ENCODE measurements at places on chromosomes 16 and 17. TPM values are rescaled to one million over a fixed set of nuclear protein-coding genes. Genes with fewer than 3 reads are reported as not detected.

Gene CLDN6
- not detected for total RNA-seq

- H3K27ac ChIP-seq, result peak overlapping the region; percentile 60
- peaks cover 4% of the 10 kb centered on the region for H3K4me1 ChIP-seq
- H3K27me3 ChIP-seq, result peaks cover 61% of the 10 kb centered on the region
- no peak for DNase-seq
- H3K4me3 ChIP-seq, result no peak overlapping the region
- H3K36me3 ChIP-seq, result no peaks in the 10 kb centered on the region
These were observed 199.4 kb upstream of the RPL38 start for GRCh38 chr17:74004056-74004455.

DNA sequence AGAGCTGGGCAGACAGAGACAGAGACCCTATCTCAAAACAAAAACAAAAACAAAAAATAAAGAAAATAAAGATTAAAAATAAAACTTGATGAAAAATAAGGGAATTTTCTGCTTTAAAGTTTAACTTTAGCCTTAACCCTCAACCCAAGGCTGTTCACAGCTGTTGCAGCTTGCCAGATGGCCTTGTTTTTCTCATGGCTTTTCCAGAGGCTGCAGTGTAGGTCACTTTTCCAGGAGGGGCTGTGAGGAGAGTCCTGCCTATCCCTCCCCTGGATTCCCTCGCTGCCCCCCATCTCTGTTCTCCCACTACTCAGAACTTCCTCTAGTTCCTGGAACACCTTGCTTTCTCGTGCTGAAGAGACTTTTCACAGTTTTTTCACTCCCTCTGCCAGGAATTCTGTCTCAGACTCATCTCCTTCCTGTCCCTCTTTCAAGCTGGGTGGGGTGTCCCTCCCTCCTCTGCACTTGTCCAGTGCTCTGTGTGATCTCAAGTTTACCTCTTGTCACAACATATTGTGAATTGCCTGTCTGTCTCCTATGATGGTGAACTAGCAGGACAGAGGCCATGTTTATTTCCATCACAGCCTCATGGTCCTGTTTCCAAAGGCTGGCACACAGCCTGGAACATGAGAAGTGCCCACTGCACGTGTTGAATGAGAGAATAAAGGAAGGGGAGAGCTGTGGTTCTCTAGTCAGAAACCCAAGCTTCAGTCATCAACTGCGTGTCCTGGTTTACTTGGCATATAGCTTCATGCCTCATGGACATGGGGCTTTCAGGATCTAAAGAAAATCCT is 69.9 kb upstream of the MSI2 start:
- peaks cover 7% of the 10 kb centered on the region for H3K27me3 ChIP-seq
- no peak for DNase-seq
- no peak overlapping the region for H3K4me3 ChIP-seq
- no peak overlapping the region for H3K27ac ChIP-seq

- H3K4me1 ChIP-seq, result peaks cover 59% of the 10 kb centered on the region
- no peak for DNase-seq
- H3K27ac ChIP-seq, result peak overlapping the region; percentile 99
These were observed 2.9 kb upstream of the YPEL2 start for GRCh38 chr17:59328601-59329000.

GRCh38 chr16:65621640-65622039 is 499.8 kb upstream of the CDH11 start:
- DNase-seq, result no peak
- H3K27me3 ChIP-seq, result peaks cover 8% of the 10 kb centered on the region
- no peak overlapping the region for H3K27ac ChIP-seq
- no peaks in the 10 kb centered on the region for H3K36me3 ChIP-seq
- no peaks in the 10 kb centered on the region for H3K4me1 ChIP-seq

Gene ODF4
- not detected for total RNA-seq

- no peak overlapping the region for H3K4me3 ChIP-seq
- H3K27me3 ChIP-seq, result no peaks in the 10 kb centered on the region
- DNase-seq, result no peak
- H3K4me1 ChIP-seq, result peaks cover 73% of the 10 kb centered on the region
These were observed 5.7 kb upstream of the CISD3 start for GRCh38 chr17:38724337-38724988.

- peak; percentile 89 for DNase-seq
- H3K36me3 ChIP-seq, result peaks cover 30% of the 10 kb centered on the region
- peak overlapping the region; percentile 88 for H3K27ac ChIP-seq
- H3K27me3 ChIP-seq, result no peaks in the 10 kb centered on the region
- H3K4me3 ChIP-seq, result peak overlapping the region; percentile 40
These were observed 8.7 kb downstream of the CLUAP1 start for GRCh38 chr16:3509470-3509928.

DNA sequence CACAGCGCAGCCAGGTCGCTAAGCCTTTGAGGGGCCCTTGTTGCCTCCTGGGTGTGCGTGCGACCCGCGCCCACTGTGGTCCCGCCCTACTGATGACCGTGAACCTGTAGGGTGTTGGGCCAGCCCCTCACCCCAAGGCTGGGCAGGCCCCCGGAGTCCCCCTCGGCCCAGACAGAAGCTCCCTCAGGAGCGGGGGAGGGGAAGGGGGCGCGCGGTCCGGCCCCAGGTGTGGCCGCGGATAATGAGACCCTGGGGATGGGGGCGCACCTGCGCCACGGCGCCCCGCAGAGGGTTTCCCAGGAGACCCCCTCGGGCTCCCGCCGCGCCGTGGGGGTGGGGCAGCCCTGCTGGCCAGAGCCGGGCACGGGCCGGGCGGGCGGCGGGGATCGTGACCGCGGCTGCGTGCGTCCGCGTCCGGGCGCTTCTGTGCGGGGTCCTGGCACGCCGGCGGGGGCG is 358 bp upstream of the ARHGDIG start:
- no peaks in the 10 kb centered on the region for H3K36me3 ChIP-seq
- no peaks in the 10 kb centered on the region for H3K27me3 ChIP-seq
- peaks cover 12% of the 10 kb centered on the region for H3K4me1 ChIP-seq
- H3K4me3 ChIP-seq, result no peak overlapping the region

DNA sequence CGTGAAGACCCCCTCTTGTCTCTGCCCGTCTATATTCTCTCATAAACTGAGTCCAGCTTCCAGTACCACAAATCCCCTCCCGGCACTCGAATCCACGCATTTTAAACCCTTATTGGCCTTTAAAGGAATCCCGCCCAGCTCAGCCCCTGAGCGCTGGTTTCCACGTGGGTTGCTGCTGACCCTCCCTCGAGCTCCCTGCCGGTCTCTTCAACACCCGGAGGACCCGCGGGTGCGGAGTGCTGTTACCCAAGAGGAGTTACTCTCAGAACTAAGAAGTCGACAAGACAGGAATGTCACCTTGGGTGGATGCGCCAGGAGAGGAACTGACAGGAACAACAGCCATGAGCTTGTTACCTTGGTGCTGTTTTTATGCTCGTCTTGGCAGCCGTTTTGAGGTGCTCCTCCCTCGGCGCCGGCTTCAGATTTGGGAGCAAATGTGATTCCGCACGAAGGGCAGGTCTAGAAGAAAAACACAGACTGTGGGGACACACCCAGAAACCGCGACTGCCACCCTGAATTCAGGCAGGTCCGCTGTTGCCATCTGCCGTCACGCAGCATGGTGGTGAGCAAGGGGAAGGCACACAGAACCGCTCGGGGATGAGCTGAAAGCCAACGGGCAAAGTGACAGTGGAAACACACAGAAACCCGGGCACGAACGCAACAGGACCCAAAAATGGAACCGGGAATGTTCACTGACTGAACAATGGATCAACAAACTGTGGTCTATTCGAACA is 112.7 kb upstream of the CREBBP start:
- H3K36me3 ChIP-seq, result peaks cover 6% of the 10 kb centered on the region
- H3K27me3 ChIP-seq, result no peaks in the 10 kb centered on the region
- no peaks in the 10 kb centered on the region for H3K4me1 ChIP-seq
- H3K27ac ChIP-seq, result no peak overlapping the region
- no peak for DNase-seq

Gene PPP1R9B
- 82.8 TPM for total RNA-seq

Gene RND2
- total RNA-seq, result not detected

Gene LRRC75A
- total RNA-seq, result 8.9 TPM

GRCh38 chr16:839643-840408 is 39.3 kb upstream of the GNG13 start:
- no peak overlapping the region for H3K4me3 ChIP-seq
- no peaks in the 10 kb centered on the region for H3K4me1 ChIP-seq
- no peaks in the 10 kb centered on the region for H3K36me3 ChIP-seq
- H3K27ac ChIP-seq, result no peak overlapping the region
- no peak for DNase-seq

Gene DRC7
- not detected for total RNA-seq

Data from naive thymus-derived CD8-positive, alpha-beta T cell (primary cell).